ENCODE measurements at places on chromosomes 5 and 9. TPM values are rescaled to one million over a fixed set of nuclear protein-coding genes. Genes with fewer than 3 reads are reported as not detected.

The DRD1 gene
- total RNA-seq = not detected

DNA sequence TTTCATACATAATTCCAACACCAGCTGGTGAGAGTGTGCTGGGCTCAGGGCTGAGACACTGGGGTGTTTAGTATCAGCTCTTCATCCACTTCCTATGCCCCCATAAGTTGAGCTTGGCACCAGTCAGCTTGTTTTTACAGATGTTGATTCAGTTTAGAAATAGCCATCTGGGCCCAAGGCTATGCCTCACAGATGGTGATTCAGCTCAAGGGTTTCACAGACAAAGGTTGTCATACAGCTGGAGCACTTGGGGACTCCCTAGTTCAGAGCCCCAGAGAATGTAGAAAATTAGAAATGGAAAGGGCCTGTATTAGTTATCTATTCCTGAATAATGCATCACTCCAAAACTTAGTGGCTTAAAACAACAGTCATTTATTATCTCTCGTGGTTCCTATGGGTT lies 10.3 kb upstream of the CRHBP start:
- DNase-seq = no peak

DNA sequence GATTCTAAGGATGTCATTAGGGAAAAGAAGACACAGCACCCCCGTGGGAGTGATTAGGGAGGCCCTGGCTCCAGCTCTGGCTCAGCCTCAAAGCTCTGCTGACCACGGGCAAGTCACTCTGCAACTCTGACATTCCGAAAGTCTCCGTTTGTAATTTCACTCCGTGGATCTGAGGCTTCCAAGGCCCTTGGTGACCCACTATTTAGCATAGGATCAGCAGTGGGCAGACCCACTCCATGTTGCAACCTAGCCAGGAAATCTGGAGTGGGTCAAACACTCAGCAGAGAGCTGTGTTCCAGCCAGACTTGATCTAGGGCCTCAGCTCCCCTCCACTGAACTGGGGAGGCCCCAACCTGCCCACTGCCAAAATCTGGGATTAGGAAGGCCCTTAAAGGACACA lies 11.8 kb downstream of the PHF19 start:
- no peak for DNase-seq

The SUSD3 gene
- 0.39 TPM for total RNA-seq

The PCAT7 gene
- total RNA-seq = not detected

DNA sequence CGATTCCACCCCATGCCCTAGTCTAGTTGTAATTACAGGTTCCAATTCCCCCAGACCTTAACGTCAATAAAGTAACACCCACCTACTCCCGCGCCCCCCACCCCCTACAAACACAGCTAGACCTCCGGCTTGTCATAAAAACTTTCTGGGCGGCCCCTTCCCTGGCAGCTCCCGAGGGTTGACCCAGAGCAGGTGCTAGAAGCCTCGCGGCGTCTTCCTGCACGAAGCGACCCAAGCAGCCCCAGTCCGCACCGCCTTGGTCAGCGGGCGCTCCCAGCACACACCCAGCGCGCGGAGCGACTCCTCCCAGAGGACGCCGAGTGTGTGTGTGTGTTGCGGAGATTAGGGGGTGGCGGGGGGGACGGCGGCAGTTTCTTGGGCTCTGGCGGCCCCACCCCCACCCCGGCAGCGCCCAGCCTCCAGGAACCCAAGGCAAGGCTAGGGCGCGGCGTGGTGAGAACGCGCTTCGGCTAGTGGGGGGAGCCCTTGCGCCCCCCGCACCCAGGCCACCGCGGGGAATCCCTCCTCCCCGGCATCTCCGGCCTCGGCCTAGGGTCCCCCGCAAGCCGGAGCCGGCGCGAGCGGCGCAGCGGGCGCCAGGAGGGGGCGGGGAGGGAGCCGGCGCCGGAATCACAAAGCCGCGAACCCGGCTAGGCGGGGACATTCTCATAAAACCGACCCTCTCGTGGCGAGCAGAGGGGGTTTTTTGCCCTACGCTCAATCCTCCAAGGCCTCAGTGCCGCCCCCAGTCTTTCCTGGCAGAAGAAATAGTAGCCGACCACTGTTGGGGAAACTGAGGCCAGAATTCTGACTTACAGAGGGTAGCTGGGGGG lies 2.2 kb downstream of the PCDH1 start:
- no peak for DNase-seq

The MEGF10 gene
- 0.92 TPM for total RNA-seq

The C9orf50 gene
- not detected for total RNA-seq

The SPINK1 gene
- not detected for total RNA-seq

DNA sequence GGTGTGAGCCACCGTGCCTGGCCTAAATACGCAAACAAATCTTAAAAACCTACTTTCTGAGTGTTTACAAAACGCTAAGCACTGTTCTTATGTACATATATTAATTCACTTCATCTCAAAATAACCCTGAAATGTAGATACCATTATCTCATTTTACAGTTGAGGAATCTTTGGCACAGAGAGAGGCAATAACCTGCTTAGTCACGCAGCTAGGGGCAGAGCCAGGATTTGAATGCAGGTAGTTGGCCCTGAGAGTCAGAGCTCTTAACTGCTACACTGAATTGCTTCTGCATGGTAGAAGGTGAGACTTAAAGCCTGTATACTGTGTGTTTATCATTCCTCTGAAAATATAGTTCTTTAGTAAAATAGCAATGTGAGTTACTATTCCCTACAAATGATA lies 21.9 kb downstream of the ARHGEF37 start:
- DNase-seq = no peak

DNA sequence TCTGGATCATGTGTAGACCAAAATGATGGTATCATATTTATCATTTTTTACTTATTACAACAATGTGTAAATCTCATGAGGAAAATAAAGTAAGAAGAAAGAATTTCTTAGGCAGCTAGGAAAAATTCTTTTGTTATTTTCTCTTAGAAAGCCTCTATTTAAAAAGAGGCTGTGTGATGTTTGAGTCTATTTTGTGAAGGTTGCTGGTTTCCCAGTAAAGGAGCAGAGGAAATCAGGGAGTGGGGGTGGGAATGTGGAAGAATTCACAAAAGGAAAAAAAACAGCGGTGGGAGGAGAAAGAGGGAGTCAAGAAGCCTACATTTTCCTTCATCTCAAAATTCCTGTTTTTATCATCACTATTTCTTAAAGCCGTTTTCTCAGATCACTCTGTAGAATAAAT lies 20.1 kb downstream of the PTCH1 start:
- no peak for DNase-seq

The PCDHA4 gene
- total RNA-seq = 0.42 TPM

The IFNK gene
- total RNA-seq = not detected

The DMRTA1 gene
- total RNA-seq = 0.35 TPM

All from pulmonary artery endothelial cell (primary cell).